Neural progenitor cell (in vitro differentiated cells): ENCODE measurements at places on chromosomes 4 and X. TPM values are rescaled to one million over a fixed set of nuclear protein-coding genes. Genes with fewer than 3 reads are reported as not detected.

The PNMA5 gene
- not detected in 2 replicates for total RNA-seq

The ITGB1BP2 gene
- 0.99 and 4.8 TPM in 2 replicates for total RNA-seq

The TBX22 gene
- 0.53 and 1.0 TPM in 2 replicates for total RNA-seq

DNA sequence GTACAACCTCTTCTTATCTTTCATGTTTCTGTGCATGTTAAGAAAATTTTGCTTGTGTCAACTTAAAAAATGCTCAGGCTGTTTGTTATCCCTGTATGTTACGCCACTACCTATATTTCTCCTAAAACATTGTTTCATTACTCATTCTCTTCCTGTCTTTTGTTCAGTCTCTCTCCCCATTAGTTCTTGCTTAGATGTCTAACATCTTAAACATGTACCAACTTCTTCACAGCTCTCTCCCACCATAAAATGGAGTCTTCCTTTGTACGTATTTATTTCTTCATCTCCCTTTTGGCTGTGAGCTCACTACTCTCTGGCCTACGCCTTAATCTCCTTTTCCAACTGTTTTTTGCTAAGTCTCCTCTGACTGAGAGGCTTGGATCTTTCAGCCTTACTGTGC, 36.4 kb downstream of the PCDH7 start:
- DNase-seq: no peak

DNA sequence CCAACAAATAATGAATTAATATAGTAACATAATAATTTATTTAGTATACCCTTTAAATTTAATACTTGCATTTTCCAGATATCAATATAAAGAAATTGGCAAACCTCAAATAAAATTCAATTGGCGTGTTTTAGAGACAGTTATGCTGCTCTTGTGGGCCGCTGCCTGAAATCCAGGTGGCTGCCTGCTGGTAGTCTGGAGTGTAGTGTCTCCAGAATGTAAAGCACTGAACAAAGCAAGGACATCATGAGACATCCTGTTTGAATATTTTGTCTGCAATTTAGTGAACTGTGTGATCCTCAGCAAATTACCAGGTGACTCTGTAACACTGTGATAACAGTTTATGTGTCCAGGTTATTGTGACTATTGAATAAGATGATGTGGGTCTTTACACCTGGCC, 29.9 kb downstream of the ZFP42 start:
- no peak for DNase-seq

GRCh38 chr4:127007305-127007704, 625.5 kb upstream of the INTU start:
- DNase-seq: no peak

DNA sequence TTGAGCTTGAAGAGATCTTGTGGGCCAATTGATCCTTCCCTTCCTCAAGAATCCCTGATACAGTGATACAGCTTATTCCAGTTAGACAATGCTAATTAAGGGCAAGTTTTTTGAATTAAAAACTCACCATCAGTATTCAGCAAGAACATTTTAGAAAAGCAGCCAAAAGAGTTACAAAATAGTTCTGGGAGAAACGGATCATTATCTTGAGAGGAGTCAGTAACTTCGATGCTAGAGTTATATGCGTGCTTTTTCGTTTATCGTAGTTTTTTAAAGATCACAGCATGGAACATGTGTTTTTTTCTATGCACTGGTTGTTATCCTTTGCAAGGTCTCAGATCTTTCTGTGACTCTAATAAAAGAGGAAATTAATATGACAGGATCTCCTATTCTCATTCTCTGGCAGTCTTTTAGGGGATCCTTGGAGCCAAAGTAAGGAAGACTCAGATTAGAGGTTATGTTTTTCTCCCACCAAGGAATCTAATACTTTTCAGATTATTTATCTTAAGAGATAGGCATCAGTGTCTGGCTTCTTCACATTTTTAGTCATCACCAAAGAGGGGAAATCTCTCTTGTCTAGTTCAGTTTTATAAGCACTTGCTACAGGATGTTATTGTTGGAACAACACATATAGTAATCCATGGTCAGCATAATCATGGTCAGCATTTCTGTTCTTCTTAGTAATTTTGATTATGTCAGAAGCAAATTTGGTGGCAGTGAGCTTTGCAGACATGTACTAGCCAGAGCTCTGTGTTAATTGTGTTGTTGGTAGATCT, 109.7 kb downstream of the PDLIM5 start:
- no peak for DNase-seq

GRCh38 chr4:80069837-80070731, 2.9 kb downstream of the ANTXR2 start:
- DNase-seq: no peak

- no peak for DNase-seq
Observed at GRCh38 chr4:26386386-26386785, 65.6 kb downstream of the RBPJ start.

- no peak for DNase-seq
Observed at GRCh38 chrX:132033166-132033565, 10.1 kb downstream of the STK26 start.

GRCh38 chrX:39438603-39439602, 637.6 kb downstream of the MID1IP1 start:
- DNase-seq: peak; percentile 30

DNA sequence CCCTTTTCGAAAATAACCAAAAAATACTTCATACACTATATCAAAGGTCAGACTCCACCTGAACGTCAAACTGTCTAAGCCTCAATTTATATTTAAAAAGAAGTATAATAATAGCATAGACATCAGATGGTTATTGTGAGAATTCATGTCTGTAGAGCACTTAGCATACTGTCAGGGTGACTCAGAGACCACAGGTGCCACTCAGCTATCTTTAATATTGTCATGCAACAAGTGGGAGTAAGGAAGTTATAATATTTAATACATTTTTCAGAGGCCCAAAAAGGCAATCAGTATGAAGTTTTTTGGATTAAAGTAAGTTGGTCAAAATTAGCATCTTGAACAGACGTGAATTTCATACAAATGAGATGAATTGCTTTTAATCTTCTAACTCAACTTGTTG, 93.3 kb downstream of the PHOX2B start:
- no peak for DNase-seq

DNA sequence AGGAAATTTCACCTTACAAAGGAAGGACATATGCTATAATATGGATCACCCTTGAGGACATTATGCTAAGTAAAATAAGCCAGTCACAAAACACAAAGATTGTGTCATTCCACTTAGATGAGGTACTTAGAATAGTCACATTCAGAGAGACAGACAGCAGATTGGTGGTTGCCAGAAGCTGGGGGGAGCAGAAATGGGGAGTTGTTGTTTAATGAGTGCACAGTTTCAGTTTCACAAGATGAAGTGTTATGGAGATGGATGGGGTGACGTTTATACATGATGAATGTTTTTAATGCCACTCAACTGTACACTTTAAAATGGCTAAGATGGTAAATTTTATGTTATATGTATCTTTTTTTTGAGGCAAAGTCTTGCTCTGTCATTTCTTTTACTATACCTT, 14.8 kb upstream of the SPON2 start:
- no peak for DNase-seq

DNA sequence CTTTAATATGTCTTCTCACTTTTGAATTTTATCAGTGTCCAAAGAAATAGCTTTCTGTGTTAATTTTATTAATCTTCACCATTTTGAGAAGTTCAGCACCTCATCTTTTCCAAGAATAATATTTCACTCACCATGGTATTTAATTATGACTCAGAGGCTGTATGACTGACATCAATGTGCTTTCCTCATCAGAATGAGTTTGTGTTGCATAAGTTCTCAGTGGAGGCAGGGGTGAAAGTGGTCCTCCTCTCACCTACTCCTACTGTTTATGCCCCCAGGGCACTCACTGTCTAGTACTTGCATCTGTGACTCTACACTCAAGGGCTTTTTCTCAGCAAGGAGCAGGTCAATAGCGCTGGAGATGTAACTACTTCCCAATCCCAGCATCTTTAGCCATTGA, 905.3 kb upstream of the INTU start:
- DNase-seq: no peak

GRCh38 chrX:153334654-153335295, 822 bp downstream of the ZNF275 start:
- no peak for DNase-seq

DNA sequence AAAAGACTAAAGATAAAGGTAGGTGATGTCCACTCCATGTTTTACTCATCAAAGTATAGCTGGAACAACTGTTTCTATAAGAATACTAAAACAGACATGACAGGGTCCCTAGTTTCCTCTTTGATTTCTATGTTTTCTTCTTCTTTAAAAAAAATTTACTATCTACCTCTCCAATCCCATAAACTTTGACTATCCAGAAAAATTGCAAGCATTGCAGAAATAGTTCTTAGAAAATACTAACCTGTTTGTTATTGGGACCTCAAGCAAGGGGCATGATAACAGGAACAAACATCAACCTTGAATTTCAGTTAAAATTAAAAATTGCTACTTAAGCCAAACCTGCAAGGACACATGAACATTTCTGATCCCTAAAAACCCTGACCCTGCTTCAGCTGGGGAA, 1226.5 kb downstream of the C4orf33 start:
- DNase-seq: no peak

GRCh38 chr4:183443655-183444213, 702 bp upstream of the CDKN2AIP start:
- DNase-seq: no peak

DNA sequence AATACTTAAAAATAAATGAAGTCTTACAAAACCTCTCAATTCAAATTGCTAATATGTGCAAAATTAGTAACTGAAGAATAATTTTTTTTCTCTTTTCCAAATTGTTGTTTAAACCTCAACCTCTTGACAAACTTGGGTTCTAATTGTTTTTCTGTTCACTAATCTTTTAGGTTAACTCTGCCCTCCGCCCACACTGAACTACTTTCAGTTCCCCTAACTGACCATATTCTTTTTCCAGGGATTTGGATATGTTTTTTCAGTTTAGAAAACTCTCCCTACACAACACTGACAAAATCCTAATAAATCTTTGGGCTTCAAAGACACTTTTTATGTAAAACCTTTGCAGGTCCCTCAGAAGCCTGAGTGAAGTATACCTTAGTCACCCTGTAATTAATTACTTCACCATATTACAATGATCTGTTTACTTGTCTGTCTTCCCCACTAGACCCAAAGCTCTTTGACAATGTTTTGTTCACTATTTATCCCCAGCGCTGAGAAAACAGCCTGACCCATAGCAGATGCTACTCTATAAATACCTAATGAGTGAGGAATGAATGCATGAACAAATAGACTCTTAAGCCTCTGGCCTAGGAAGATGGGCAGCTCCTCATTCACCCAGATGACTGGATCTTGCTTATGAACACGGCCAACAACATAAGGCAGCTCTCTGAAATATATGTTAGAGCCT, 134.9 kb downstream of the MAML3 start:
- no peak for DNase-seq

GRCh38 chr4:128583753-128584712, 225.5 kb upstream of the JADE1 start:
- DNase-seq: no peak

GRCh38 chrX:124010566-124010965, 49.1 kb downstream of the STAG2 start:
- DNase-seq: no peak

- DNase-seq: peak; percentile 67
Observed at GRCh38 chr4:25180524-25181131, 20.4 kb upstream of the SEPSECS start.

- no peak for DNase-seq
Observed at GRCh38 chr4:83151651-83152050, 37.1 kb upstream of the PLAC8 start.

DNA sequence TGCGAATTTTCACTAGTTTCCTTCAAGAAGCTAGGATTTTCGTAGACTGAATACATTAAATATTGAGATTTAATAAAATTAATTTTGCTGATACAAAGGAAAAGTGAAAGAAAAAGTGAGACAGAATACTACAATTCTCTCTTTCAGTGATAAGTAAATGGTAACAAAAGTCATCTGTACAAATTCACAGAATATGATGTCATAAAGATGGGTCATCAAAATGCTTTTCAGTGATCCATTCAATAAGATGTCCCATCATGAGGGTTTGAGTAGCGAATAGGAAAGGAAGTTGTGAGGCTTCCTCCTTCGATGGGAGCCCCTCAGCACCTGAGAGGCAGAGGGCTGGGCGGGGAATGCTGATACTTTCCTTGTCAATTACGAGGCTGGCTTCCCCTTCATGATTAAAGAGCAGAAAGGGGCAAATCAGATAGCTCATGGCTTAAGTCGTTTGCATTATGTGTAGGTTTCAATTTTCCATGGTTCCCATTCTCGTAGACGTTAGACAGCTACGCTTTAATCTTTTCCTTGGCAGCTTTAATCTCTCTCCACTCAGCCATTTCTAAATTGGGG, 108.8 kb upstream of the SORBS2 start:
- no peak for DNase-seq

GRCh38 chrX:136215559-136215958, 35.6 kb downstream of the MAP7D3 start:
- DNase-seq: no peak

- DNase-seq: peak; percentile 63
Observed at GRCh38 chrX:110145311-110145710, 142.4 kb downstream of the TMEM164 start.

DNA sequence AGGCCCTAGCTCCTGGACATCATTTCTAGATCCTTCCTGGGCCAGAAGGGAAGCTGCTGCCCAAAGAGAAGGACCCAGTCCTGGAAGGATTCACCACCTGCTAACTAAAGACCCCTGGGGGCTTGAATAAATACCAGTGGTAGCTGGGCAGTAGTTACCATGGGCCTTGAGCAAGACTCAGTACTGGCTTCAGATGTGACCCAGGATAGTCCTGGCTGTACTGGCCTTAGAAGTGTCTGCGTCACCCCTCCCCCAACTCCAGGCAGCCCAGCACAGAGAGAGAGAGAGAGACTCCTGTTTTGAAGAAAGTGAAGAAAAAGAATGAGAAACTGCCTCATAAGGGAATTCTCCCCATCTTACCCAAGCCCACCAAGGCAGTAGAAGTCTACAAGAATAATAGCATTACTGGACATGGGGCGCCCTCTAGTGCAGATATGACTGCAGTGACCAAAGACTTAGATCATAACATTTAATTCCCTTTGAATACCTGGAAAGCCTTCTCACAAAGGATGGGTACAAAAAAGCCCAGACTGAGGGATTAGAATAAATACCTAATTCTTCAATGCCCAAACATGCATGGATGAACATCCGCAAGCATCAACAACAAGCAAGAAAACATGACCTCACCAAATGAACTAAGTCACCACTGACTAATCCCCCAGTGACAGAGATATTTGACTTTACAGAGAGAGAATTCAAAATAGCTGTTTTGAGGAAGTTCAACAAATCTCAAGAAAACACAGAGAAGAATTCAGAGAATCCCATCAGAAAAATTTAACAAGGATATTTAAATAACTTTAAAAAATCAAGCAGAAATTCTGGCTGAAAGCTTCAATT, 171.8 kb downstream of the HNRNPD start:
- DNase-seq: peak; percentile 85

DNA sequence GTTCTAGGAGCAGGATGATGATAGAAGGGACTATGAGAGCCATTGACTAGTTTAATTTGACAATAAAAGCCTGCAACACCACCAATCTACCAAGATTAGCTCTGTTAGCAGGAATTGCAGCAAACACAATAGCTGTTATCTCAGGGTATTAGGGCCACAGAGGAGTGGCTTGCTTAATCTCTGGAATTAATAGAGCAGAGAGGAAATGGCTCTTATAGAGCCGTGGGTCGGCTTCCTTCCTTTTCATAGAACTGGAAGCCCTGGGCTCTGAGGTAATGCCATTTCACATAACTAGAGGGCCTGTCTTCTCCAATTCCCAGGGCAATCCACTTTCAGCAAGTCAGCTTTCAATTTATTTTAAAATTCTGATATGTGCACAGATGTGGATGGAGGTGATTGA, 83.0 kb downstream of the MAMLD1 start:
- peak; percentile 14 for DNase-seq
